ENCODE measurements at places on chromosomes 3 and 15.

DNA sequence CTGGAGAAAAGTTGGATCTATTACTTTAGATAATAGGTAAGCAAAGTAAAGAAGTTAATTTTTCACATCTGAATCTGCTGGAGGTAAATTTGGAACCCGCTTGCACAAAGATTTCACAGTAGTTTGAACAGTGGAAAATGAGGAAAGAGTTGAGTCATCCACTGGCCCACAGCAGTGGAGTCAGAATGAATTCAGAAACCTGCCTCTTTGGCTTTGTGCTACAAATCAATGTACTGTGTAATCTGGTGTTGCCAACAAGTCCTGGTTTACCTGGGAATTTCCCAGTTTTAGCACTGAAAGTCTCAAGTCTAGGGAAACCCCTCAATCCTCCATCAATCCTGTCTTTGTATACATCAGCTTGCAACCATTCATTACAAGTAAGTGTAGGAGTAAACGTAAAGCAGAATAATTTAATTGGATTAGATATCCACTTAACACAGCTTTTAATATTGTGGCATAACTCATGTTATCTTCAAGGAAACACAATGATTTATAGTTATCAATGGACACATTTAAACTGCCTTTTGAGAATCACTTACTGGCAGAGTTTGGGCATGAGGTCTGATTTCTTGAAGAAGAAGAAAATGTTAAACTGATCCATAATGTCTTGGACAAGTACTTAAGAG, 100.6 kb downstream of the DCLK3 start:
- no peak for DNase-seq

GRCh38 chr15:25611603-25612002, 172.8 kb upstream of the UBE3A start:
- no peak for DNase-seq

GRCh38 chr3:143849854-143850549, 1.7 kb upstream of the SLC9A9 start:
- DNase-seq = peak; percentile 73

GRCh38 chr15:44011238-44011854, 183.7 kb downstream of the FRMD5 start:
- DNase-seq = no peak

DNA sequence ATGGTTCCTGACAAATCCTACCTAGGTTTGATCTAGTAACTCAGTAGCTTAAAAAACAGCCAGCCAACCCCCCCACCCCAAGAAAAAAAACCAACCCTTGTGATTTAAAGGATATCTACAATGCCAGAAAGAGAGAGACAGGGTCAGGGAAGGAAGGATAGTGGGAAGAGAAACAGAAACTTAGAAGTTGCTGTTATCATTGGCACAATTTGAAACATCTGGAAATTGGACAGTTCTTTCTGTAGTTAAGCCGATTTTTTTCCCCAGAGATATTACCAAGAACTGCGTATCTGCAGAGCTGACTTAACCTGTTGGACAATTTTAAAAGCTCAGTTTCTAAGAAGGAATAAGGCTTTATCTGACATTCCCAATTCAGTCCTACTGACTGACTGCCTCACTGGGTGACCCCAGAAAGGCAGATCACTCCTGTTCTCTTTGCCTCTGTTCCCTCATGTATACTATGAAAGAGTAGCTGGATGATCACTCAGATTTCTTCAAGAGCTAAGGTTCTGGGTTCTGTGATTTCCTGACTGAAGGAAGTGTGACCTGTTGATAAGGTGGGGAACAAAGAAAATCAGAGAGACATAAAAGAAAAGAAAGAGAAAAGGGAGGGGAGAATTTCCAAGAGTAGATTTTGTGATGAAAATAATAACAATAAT, 128.3 kb downstream of the MAP2K5 start:
- no peak for DNase-seq

DNA sequence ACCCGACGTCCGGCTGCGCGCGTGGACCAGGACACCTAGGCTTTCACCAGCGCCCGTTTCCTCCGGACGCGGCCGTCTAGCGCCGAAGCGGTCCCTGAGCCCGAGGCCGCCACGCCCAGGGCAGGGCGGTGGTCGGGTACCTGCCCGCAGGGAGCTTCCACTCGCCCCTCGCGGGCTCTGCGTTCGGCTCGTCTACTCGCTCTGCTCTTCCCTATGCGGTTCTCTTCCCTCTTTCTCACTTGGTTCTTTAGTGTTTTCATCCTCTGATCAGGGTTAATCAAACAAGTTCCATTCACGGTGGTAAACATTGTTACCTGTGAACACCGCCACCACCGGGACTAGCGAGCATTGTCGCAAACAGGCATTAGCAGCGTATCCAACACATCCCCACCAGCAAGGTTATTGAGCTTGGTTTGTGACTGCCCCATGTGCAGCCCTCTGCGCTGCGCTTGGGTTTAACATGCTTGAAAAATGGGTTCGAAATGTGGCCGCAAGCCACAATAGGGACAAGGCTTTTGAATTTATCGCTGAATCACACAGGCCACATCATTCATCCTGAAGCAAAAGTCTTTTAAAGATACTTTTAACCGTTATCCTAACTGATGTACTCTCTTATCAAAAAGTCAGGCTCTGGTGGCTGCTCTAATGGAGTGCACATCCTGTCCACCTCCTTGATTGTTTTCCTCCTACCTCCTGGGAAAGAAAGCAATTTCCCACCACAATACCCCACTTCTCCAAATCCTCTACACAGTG, 843 bp upstream of the CD47 start:
- no peak for DNase-seq

GRCh38 chr15:47516972-47517371, 200.3 kb upstream of the SEMA6D start:
- DNase-seq = no peak
